ENCODE measurements at places on chromosomes 7 and 10.

GRCh38 chr10:10532236-10532635 lies 485.4 kb upstream of the CELF2 start:
- no peak for DNase-seq

DNA sequence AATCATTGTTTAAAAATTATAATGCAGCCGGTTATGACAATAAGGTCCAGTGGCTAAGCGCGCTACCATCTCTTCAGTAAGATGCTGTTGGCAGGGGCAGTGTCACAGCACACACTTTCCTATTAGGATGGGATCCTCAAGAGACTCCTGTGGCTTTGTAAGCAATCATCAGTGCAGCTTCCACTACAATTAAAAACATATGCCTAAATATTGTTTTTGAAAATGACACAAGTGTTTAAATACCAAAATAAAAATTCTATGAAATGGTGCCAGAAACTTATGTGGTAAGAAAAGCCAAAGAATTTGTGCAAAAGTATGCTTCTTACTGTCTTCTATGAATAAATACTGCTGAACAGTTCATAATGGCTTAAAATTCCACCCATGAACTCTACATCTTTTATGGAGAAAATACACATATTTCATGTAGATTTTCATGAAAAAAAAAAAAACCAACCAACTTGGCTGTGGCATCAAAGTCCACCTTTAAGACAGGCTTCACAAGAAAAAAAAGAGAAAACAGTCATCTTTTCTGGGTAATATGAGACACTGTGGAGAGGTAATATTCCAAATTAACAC lies 132.8 kb downstream of the SEMA3C start:
- no peak for DNase-seq

DNA sequence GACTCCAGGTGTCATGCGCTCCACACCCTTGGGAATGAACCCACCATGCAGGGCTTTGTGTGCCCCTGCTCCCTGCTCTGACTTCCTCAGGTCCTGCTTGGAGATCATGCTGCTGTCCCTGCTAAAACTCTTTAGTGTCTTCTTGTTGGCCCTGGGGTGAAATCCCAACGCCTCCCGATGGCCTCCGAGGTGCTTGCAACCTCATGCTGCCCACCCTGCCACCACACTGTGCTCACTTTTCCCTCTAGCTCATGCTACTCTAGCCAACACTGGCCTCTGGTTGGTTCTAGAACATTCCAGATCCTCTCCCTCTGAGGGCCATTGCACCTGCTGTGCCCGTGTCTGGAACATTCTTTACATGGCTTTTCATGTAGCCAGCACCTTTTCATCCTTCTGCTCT lies 227.7 kb downstream of the ADAM12 start:
- DNase-seq, result no peak

DNA sequence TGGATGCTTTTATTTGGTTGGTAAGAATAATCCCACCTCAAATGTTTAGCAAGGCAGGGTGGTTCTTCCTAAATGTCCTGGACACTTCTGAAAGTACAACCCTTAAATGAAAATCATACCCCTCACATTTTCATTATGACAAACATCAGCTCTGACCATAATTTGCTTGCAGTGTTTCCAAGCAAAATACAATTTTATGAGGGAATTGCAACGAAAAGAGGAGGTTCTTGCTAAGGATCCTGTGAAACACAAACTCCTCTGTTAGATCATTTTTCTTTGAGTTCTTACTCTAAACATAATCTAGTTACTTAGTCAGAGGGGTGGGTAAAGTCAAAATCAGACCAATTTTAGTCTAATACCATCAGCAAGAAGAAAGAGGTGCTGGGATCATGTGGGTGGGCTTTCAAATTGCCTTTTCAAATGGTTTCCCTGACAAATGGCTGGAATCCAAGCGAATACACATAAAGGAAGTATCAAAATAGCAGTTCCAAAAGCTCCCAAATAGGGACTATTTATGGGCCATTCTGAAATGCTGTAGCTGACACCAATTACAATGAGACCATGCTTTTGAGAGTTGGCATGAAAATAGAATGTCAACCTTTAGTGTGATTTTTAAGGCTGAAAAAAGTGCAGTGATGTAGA lies 164.9 kb upstream of the INHBA start:
- DNase-seq, result no peak

DNA sequence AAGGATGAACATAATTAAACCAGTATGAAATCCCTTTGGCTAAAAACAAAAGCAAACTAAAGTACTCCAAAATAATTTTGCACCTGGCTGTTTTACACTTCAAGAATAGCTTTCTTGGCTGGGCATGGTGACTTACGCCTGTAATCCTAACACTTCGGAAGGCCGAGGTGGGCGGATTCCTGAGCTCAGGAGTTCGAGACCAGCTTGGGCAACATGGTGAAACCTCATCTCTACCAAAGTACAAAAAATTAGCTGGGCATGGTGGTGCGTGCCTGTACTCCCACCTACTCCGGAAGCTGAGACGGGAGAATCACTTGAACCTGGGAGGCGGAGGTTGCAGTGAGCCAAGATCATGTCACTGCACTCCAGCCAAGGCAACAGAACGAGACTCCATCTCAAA lies 92.2 kb upstream of the AMPH start:
- DNase-seq, result no peak

Data from activated CD4-positive, alpha-beta T cell treated with anti-CD3 and anti-CD28 coated beads, Interleukin-2, amount 50 U/mL, for 16 hours (primary cell).